Foreskin melanocyte (primary cell): ENCODE measurements at places on chromosomes 3 and 15.

- DNase-seq, result no peak
Measured at GRCh38 chr3:76138921-76139320, 353.6 kb upstream of the ZNF717 start.

- peak; percentile 89 for DNase-seq
Measured at GRCh38 chr3:133887803-133888703, 7.6 kb downstream of the RAB6B start.

DNA sequence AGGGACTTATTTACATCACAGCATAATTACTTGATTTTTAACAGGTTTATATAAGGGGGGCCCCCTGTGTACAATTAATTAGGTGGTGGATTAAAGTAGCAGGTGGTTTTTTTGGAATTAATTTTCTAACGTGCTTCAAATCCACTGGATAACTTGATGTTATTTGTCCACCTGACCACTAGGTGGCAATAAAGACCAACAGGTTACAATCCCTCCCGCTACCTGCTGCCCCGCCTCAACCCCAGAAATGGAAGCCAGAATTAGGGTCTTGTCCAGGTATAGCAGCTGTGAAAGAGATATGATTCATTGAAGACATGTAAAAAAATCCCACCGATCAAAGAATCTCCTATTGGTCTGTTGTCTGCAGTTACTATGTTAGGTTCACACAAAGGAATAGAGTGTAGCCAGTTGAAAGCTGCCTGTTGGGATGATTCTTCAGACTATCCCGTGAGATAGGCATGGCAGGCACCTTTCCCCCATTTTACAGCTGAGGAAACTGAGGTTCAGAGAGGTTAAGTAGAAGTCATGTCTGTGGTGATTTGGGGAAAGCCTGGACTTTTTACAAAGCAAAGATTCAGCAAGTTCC, 44.0 kb downstream of the MFSD1 start:
- DNase-seq, result peak; percentile 5

DNA sequence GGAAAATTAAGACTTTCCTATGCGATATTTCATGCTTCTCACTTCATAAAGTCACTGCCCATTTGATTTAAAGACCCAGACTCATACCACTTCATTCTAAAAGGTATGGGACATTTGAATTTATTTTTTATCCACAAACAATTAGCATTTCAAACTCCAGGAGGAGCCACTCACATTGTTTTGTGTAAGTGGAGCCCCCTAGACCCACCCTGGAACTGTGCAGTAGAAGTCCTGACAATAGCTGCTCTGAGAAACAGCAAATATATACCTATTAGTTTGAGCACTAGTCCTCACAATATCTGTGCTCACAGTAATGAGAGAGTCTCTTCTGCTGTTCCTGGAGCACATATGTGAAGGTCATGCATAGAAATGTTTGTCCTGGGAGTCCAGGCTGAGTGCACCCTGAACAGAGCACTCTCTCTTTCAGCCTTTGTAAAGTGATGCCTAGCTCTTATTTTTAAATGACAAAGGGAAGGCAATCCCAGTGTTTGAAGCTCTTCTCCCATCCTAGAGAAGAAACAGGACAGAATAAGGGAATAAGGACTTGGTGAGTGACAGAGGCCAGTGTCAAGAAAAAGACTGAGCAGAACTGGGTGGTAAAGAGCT, 127.5 kb upstream of the STRIT1 start:
- no peak for DNase-seq

- DNase-seq, result no peak
Measured at GRCh38 chr15:45100884-45101625, 12.9 kb downstream of the DUOX2 start.

DNA sequence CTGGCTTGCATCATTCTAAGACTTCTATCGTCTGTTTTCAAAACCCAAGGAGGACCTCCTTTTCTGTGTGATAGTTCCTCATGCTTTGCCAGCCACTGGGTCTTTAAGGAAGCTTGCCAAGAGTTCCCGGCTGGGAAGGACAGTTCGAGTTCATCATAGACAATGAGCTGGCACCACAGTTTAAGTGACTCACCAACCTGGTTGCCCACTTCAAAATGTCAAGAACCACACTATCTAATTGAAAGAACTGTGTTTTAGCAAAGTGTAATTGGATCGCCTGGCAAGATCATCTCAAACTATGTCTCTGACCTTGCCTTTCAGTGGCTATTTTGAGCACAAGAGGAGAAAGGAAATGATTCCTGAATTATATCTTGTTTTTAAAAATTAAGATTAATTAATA, 27.9 kb downstream of the SOX2 start:
- DNase-seq, result no peak

GRCh38 chr3:141294848-141295247, 63.2 kb downstream of the PXYLP1 start:
- no peak for DNase-seq

GRCh38 chr3:148219999-148220398, 477.7 kb upstream of the AGTR1 start:
- no peak for DNase-seq

DNA sequence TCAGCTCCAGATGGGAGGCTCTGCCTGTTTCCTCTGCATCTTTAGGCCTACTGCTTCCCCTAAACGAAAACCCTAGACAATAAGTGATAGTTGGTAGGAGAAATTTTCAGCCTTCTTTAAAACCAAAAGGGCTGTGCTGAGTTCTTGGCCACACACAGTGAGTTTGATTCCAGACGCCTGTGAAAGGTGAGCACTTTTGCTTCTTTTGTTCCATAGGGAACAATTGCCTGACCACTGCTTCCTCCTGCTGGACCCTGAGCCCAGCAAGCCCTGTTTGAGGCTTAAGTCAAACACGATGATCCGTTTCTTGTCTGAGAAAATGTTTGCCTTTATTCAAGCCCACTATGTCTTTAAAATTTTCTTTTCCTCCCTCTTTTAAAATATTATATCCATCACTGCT, 493.9 kb downstream of the ZIC1 start:
- DNase-seq, result no peak

- DNase-seq, result no peak
Measured at GRCh38 chr3:189944285-189945145, 176.2 kb downstream of the P3H2 start.

DNA sequence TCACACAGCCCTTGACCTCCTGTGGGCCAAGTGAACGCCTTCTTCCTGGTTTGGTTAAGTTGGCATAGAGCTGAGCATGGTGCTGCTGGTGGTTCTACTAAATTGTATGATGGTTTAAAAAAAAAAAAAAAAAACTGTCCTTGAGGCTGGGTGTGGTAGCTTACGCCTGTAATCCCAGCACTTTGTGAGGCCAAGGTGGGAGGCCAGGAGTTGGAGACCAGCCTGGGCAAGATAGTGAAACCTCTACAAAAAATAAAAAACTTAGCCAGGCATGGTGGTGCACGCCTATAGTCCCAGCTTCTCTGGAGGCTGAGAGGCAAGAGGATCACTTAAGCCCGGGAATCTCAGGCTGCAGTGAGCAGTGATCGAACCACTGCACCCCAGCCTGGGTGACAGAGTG, 58.9 kb upstream of the FLNB start:
- no peak for DNase-seq

DNA sequence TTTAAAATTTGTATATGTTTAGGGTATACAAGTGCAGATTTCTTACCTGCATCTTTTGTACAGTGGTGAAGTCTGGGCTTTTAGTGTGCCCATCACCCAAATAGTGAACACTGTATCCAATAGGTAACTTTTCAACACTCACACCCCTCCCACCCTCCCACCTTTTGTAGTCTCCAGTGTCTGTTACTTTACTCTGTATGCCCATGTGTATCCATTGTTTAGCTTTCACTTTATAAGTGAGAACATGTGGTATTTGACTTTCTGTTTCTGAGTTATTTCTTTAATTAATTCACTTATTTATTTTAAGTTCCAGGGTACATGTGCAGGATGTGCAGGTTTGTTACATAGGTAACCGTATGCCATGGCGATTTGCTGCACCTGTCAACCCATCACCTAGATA, 124.8 kb upstream of the NEO1 start:
- DNase-seq, result no peak
